ENCODE measurements at places on chromosomes 16 and 17. TPM values are rescaled to one million over a fixed set of nuclear protein-coding genes. Genes with fewer than 3 reads are reported as not detected.
A peak's percentile ranks its signal among the peaks of the same experiment; 100 is the strongest.

- H3K36me3 ChIP-seq: no peaks in the 10 kb centered on the region
- H3K27ac ChIP-seq: no peak within 1 kb of the TSS
- peak; percentile 78 for DNase-seq
- H3K4me1 ChIP-seq: peaks cover 30% of the 10 kb centered on the region
- H3K27me3 ChIP-seq: peaks cover 8% of the 10 kb centered on the region
Measured at GRCh38 chr17:21252796-21253645, at the start of gene NATD1. TSS of gene NATD1 (minus strand) at chr17:21253410. CDS start at chr17:21253264, 146 bp downstream.

- peak overlapping the region; percentile 93 for H3K4me3 ChIP-seq
- peaks cover 28% of the 10 kb centered on the region for H3K36me3 ChIP-seq
- H3K27ac ChIP-seq: no peak overlapping the region
- no peak for DNase-seq
Measured at GRCh38 chr16:1958715-1959268, 546 bp upstream of the NDUFB10 start.

Gene PHOSPHO1
- total RNA-seq: 0.85 TPM

DNA sequence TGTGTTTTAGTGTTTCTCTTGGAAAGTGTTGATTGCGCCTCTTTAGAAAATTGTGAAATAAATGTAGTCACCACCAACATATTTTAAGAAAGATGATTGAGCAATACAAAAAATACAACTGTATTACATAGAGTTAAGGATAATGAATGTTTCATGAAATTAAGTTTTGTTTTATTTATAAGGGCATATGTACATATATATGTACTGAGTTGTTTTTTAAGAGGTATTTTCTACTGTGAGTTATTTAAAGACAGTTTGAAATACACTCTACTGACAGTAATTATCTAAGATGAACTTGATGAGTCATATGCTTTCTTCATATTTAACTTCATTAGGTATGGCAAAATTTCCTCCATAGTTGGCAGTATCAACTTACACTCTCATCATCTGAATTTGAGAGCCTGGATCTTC lies 411.7 kb downstream of the HS3ST3B1 start:
- no peak overlapping the region for H3K4me3 ChIP-seq
- DNase-seq: no peak

Gene AATK
- 4.4 TPM for total RNA-seq

Gene CHST5
- 0.71 TPM for total RNA-seq

Gene C16orf89
- 1.4 TPM for total RNA-seq

- H3K4me3 ChIP-seq: no peak overlapping the region
- no peaks in the 10 kb centered on the region for H3K36me3 ChIP-seq
- no peaks in the 10 kb centered on the region for H3K27me3 ChIP-seq
- H3K27ac ChIP-seq: no peak overlapping the region
- peaks cover 5% of the 10 kb centered on the region for H3K4me1 ChIP-seq
Measured at GRCh38 chr17:20116683-20117309, 107.6 kb downstream of the SPECC1 start.

Data from WTC11 (cell line).